H9 (cell line): ENCODE measurements at places on chromosomes 13 and 19. TPM values are rescaled to one million over a fixed set of nuclear protein-coding genes. Genes with fewer than 3 reads are reported as not detected.
A peak's percentile ranks its signal among the peaks of the same experiment; 100 is the strongest.

Gene FOXO1
- 43.5 and 44.6 TPM in 2 replicates for total RNA-seq

Gene MCEMP1
- 0.13 TPM in 1 of 2 replicates, not detected in the other for total RNA-seq

Gene MAST1
- 11.8 and 15.1 TPM in 2 replicates for total RNA-seq

Gene VSTM1
- total RNA-seq: 0.48 TPM in 1 of 2 replicates, not detected in the other

Gene MRPS31
- total RNA-seq: 27.3 and 29.6 TPM in 2 replicates

DNA sequence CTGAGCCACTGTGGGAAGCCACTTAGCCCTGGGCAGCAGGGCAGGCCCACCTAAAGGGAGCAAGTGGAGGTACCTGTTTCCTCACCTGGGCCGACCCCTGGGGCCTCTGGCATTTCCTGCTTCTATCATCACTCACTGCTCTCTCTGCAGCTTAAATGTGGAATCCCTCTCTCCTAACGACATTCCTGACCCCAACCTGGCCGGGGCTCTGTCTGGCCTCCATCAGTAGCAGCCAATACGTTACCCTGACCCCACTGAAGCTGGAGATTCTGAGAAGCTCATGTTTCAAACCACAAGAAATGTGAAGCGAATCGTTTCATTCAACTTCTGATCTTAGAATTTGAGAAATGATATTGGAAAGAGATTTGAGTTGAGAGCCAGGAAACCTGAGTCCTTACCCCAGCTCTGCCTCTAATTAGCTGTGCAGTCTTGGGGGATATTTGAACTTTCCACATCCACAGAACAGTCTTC is 39.9 kb downstream of the DOCK9 start:
- H3K4me1 ChIP-seq: peaks cover 3% of the 10 kb centered on the region; the same call in 1 of the 2 replicates
- peaks cover 9% of the 10 kb centered on the region for H3K36me3 ChIP-seq
- no peaks in the 10 kb centered on the region for H3K27me3 ChIP-seq
- peak overlapping the region; percentile 80 for H3K27ac ChIP-seq

DNA sequence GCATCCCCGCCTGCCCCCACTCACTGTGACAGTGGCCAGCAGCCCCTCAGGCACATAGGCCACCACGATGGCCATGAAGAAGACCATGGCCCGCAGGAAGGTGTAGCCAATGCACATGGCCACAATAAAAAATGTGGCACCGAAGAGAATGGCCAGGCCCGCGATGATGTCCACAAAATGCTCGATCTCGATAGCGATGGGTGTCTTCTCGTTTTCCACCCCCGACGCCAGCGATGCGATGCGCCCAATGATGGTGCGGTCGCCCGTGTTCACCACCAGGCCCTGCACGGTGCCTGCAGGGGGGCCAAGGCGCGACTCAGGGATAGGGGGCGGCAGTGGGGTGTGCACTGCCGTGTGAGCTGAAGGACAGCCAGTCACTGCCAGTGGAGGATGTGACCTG is 3.7 kb downstream of the ATP4A start:
- H3K4me3 ChIP-seq: no peak overlapping the region
- DNase-seq: no peak
- no peaks in the 10 kb centered on the region for H3K36me3 ChIP-seq
- no peaks in the 10 kb centered on the region for H3K4me1 ChIP-seq

GRCh38 chr13:94928127-94928775 is 215.9 kb upstream of the SOX21 start:
- no peak overlapping the region for H3K4me3 ChIP-seq
- no peaks in the 10 kb centered on the region for H3K36me3 ChIP-seq
- no peak overlapping the region for H3K27ac ChIP-seq
- H3K27me3 ChIP-seq: no peaks in the 10 kb centered on the region

DNA sequence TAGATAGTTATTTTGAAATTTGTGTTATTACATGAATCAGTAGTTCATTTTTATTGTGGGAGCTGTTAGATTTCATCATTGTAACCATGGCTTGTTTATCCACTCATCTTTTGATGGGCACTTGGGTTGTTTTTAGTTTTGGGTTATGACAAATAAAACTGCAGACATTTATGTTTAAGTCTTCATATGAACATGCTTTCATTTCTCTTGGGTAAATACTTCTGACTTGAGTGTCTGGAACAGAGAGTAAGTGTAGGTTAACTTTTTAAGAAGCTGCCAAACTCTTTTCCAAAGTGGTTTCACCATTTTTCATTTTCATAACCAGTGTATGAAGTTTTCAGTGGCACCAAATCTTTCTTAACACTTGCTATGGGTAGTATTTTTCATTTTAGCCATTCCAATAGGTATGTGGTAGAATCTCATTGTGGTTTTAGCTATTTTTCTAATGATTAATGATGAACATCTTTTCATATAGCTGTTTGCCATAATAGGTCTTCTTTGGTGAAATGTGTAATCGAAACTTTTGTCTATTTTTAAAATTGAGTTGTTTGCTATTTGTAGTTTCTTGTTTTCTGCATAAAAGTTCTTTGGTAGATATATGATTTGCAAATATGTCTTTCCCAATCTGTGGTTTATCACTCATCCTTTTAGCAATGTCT is 17.9 kb downstream of the SLAIN1 start:
- DNase-seq: no peak
- no peaks in the 10 kb centered on the region for H3K27me3 ChIP-seq
- H3K4me1 ChIP-seq: no peaks in the 10 kb centered on the region; the same call in 1 of the 2 replicates
- peaks cover 31% of the 10 kb centered on the region for H3K36me3 ChIP-seq
- no peak overlapping the region for H3K4me3 ChIP-seq

GRCh38 chr19:36528921-36529518 is 949 bp upstream of the ZNF260 start:
- peaks cover 32% of the 10 kb centered on the region for H3K36me3 ChIP-seq
- no peaks in the 10 kb centered on the region for H3K27me3 ChIP-seq
- no peak overlapping the region for H3K27ac ChIP-seq
- H3K4me1 ChIP-seq: 0 out of 2 replicates have a peak, but pooled peaks cover 3% of the 10 kb centered on the region
- peak; percentile 30 for DNase-seq
